Stimulated activated CD4-positive, alpha-beta T cell treated with anti-CD3 and anti-CD28 coated beads, Interleukin-1b, Interleukin-23, amount 100 ng/mL, for 24 hours (primary cell): ENCODE measurements at places on chromosomes 7 and 10.

- no peak for DNase-seq
Observed at GRCh38 chr7:101954499-101954898, 137.1 kb downstream of the CUX1 start.

- DNase-seq: no peak
Observed at GRCh38 chr7:6175645-6176044, 96.8 kb downstream of the CYTH3 start.

DNA sequence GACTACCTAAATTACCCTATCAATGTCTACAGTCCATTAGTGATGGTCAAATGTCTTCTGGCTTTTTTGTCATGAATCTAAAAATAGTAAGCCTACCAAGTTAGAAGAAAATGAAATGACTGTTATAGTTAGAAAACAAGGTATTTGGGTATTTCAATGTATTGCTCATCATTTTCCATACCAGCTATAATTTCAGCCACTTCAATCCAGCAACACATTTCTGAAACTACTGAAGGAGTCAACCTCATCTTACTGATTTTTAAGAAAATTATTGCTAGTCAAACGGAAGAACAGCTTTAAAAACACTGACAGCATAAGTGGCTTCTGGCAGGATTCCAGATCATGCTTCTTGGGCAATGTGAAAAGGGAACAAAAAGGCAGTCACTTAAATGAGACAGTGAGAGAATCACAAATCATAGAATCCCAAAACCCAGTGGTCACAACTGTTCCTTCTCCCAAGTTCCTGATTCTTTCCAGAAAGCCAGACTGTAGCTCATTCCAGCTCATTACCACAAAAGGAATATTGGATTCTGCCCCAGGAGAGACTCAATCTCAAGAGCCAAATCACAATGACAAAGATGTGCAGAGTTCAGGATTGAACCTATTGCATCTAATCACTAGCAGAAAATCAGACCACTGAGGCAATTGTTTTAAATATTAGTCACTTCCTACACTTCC is 61.2 kb upstream of the LRRN3 start:
- peak; percentile 11 for DNase-seq

GRCh38 chr7:151399906-151400305 is 9.9 kb downstream of the WDR86 start:
- DNase-seq: no peak

- DNase-seq: no peak
Observed at GRCh38 chr10:60978287-60979115, 34.5 kb upstream of the RHOBTB1 start.

- DNase-seq: peak; percentile 37
Observed at GRCh38 chr10:21526188-21526859, 842 bp upstream of the SKIDA1 start.

- no peak for DNase-seq
Observed at GRCh38 chr7:54987772-54988171, 31.0 kb upstream of the EGFR start.

GRCh38 chr7:123714296-123715080 is 34.3 kb downstream of the WASL start:
- DNase-seq: no peak

DNA sequence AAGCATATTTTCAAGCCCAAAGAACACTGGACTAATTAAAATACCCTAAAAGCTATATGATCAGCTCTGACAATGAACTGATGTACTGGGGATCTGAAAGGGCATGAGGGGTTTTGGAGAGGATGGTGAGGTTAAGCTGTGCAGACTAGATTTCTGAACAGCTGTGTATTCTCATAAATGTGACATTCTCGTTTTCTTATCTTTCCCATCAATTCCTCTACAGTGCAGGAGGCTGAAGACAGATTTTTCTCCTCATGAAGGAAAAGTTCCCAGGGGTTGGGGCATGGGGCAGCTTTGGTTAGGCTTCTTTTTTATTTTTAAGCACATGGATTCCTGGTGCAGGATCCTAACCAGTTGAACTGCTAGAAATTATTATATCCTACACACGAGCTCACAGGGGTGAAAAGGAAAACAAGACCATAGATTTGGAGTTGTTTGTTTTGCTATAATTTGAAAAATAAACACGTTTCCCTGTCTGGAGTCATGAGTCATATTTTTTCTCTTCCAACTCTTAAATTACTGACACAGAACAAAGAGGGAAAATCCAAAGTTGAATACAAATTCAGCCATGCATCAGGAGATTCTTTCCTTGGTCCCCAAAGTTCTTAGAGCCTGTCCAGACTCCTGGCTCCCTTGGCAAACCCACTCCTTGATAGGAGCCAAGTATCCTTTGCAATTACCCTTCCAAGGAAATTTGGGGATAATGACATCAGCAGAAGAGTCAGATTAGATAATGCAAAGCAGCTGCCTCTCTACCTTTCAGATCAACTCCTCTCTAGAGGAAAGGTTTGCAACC is 147.7 kb upstream of the NPVF start:
- DNase-seq: no peak

GRCh38 chr10:112230325-112230988 is 46.9 kb upstream of the GPAM start:
- DNase-seq: no peak

- no peak for DNase-seq
Observed at GRCh38 chr10:44723619-44724325, 187.4 kb upstream of the TMEM72 start.

- no peak for DNase-seq
Observed at GRCh38 chr7:30266686-30267085, 17.7 kb upstream of the ZNRF2 start.

- DNase-seq: no peak
Observed at GRCh38 chr7:135974667-135975066, 2.5 kb downstream of the MTPN start.

DNA sequence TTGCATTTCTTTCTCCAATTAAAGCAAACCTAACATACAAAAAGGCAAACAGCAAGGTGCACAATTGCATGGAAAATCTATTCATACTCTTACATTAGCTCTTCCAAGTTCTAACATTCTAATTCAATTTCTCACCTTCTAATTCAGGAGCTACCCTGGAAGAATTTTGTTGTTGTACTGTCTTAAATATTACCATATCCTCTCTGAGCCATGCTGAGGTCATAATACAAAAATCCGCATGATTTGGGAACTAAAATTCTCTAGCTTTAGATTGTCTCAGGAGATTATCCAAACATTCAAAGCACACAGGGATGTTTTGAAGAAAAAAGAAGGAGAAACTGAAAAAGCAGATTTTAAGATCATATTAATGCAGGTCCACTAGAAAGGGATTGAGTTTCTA is 229.9 kb downstream of the KIAA1217 start:
- DNase-seq: no peak

GRCh38 chr10:75012471-75012870 is 99.0 kb upstream of the SAMD8 start:
- no peak for DNase-seq

DNA sequence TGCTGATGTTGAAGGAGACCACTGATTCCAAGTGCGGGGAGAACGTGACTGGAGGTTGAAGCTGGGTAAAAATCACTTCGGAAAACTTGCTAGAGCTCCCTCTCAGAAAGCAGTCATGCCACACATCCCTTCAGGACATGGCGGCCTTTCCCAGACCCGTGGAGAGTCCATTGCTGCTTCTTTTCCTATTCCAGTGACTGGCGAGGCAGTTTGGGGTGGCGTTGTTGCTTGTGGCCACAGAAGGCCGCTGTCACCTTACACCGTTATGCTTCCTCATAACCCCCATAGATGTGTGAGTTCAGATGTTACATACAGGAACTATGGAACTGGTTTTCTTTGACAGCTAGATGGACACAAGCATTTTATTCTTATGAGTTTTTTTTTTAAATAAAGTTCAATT is 235.6 kb upstream of the POM121L12 start:
- no peak for DNase-seq

- no peak for DNase-seq
Observed at GRCh38 chr10:46528171-46528671, 28.2 kb downstream of the GPRIN2 start.

- no peak for DNase-seq
Observed at GRCh38 chr10:34748767-34749166, 66.3 kb downstream of the PARD3 start.

- DNase-seq: no peak
Observed at GRCh38 chr7:85114342-85114741, 72.5 kb downstream of the SEMA3D start.

- DNase-seq: no peak
Observed at GRCh38 chr7:38276096-38276877, 2.9 kb upstream of the TARP start.

GRCh38 chr7:118259115-118259514 is 34.6 kb downstream of the ANKRD7 start:
- DNase-seq: no peak

- no peak for DNase-seq
Observed at GRCh38 chr10:93542358-93542791, 24.1 kb upstream of the FFAR4 start.

- no peak for DNase-seq
Observed at GRCh38 chr10:18699849-18700840, 40.9 kb downstream of the ARL5B start.

DNA sequence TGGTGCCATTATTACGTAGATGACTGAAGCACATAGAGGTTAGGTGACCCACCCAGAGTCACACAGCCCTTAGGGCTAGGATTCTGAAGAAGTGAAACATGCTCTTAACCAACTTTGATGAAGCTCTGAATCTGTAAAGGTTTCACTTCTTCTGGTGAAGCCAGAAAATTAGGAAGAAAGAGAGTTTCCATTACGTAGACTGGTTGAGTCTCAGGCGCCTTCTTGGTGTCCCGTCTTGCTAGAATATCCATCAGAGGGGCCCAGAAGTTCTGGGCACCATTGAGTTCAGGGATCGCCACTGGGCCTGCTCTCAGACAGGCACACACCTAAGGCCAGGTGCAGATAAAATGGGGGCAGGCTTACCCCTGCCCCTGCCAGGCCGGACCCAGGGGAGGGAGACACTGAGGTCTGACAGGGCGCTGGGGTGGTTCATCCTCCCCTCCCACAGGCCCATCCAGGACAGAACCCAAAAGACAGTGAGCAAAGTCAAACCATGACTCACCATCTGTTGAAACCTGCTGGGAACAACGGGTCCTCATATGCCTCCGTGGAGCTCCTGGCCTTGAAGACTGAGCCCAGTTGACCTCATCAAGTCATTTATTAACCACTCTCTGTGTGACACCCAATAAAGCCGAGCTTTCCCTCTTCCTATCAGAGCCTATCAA is 33.2 kb downstream of the DRGX start:
- no peak for DNase-seq

GRCh38 chr7:140902303-140902953 is 22.3 kb downstream of the BRAF start:
- no peak for DNase-seq

DNA sequence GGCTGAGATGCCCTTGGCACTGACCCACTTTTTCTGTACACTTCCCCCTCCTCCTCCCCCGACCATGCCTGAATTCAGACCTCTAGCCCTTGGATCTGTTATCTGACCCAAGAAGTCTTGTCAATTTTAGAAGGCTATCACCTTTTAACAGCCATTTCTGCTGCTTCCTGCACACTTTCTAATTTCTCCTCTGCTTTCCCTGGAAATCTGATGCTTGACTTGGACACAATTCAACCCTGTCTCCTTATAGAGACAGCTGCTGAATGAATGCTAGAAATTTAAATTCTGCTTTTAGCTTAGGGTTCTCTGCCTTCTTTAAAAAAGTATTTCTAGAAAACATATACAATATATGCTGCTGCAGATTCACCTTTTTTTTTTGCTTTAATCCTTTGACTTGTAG is 417.9 kb upstream of the KLF6 start:
- no peak for DNase-seq

- DNase-seq: no peak
Observed at GRCh38 chr7:91957823-91958222, 17.2 kb downstream of the AKAP9 start.

DNA sequence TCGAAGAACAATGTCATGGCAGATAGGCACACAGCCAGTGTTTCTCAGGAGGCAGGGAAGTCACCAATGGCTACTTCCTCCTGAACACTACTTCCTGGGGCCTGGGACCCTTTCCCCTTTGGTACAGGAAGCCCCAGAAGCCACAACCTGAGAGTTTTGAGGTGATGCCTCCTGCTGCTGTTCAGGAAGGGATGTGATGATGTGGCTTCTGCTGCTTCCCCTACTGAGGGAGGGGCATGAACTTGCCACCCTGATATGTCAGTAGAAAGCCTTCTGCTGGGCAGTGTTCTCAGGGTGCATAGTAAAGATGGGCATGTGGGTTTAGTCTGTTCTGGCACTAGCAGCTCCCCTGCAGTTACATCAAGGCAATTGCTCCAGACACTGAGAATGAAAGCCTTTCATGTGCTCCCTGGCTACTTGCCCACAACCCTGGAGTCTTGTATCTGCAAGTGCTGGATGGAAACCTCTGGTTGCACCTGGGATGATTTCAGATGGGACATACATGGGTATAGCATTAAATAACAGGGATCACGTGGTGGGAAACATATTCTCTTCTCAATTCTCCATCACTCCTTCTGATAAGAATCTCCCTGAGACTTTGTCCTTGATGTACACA is 69.3 kb downstream of the ADRA2A start:
- no peak for DNase-seq

GRCh38 chr10:71631007-71631861 is 88.3 kb downstream of the C10orf105 start:
- DNase-seq: no peak

DNA sequence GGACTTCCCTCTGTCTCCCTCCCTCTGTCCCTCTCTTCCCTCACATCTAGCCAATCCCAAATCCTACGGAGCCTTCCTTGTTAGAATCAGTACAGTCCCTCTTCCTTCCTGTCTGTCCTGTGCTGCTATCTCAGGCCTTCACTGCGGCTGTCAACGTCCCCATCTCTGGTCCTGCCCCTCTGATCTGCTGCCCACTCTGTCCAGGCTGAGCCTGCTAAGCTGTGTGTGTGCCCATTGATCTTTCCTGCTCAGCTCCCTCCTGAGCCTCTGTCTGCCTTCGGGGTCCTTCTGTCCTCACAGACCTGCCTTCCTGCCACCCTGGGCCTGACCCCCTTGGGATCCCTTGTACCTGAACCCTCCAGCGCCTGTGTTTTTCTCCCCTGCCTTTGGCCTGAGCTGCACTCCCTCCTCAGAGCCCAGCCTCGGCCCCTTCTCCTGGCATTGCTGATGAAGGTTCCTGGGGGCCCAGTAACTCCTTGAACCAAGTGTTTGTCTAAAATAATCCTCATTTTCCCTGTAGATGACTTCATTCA is 182.1 kb upstream of the SHH start:
- DNase-seq: no peak

- no peak for DNase-seq
Observed at GRCh38 chr7:134210227-134210626, 83.1 kb downstream of the LRGUK start.

GRCh38 chr7:23456093-23456492 is 14.2 kb downstream of the IGF2BP3 start:
- no peak for DNase-seq

DNA sequence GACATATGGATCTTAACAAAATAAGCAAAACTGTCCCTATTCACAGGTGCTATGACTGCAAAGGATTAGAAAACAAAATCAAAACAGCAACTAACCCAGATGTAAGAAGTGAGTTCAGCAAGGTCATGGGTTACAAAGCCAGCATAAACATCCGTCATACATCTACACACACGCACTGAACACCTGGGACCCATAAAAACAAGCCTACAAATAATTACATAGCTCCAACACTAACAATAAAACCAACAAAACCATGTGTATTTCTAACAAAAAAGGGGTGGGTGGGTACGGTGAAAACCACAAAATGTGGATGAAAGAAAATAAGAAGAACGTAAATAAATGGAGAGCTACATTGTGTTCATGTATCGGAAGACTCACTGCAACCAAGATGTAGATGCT is 256.8 kb downstream of the ELFN1 start:
- DNase-seq: no peak
